Epithelial cell of prostate (primary cell): ENCODE measurements at places on chromosomes 2 and 18.
A peak's percentile ranks its signal among the peaks of the same experiment; 100 is the strongest.

- no peak for DNase-seq
These were observed 201.7 kb downstream of the BCL11A start for GRCh38 chr2:60351802-60352201.

GRCh38 chr2:84938194-84938879 is 32.6 kb upstream of the KCMF1 start:
- DNase-seq: no peak

GRCh38 chr18:369224-370015 is 101.6 kb upstream of the THOC1 start:
- DNase-seq: no peak

DNA sequence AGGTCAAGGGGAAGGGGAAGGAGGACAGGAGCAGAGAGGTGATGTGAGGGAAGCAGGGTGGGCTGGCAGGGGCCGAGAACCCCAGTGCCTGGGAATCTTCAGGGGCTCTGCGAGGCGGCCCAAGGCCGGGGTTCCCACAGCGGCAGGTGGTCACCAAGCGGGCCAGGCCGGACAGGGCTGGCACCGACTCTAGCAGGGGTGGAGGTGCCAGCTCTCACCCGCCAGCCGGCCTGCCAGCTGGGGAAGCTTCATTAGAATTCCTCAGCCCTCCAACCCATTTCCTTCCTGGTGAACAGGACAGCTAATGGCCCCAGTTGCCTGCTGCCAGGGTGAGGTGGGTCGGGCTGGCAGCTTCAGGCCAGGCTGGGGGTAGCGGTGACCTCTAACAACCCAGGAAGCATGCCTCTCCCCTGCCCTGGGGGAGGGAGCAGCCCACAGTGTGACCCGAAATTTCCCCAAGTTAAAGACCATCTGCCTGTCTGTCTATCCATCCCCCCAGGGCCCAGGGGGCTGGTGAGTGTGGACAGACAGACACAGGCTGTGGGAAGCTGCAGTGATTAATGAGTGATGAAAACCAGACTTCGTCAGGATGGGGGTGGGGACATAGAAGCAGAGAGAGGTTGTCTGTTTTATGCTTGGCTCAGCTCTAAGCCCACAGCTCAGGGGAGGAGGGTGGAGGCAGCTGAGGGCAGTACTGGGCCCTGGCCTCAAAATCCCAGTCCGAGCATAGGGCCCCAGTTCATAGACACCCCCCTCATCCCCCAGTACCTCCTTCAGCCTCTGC is 144.1 kb downstream of the ZFP36L2 start:
- peak; percentile 37 for DNase-seq

DNA sequence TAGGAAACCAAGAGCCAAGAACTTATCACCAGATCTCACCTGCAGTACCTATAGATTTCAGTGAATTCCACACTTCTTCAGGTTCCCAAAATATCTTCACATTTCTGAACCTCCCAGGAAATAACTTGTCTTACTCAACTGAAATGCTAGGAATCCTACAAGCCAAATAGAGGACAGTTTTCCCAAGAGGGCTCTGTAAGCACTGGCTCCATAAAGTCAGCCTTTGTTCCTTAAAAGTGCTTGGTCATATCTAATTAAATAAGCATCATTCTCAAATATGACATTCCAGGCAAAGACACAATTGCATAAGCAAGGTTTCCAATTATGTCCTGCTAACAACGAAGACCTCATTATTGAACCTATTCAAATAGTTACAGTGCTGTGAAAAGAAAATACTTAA is 154.6 kb upstream of the MGAT5 start:
- no peak for DNase-seq
